Hematopoietic multipotent progenitor cell (in vitro differentiated cells): ENCODE measurements at places on chromosomes 2 and 18. TPM values are rescaled to one million over a fixed set of nuclear protein-coding genes. Genes with fewer than 3 reads are reported as not detected.
A peak's percentile ranks its signal among the peaks of the same experiment; 100 is the strongest.

The SIGLEC15 gene
- total RNA-seq = 6.2 TPM

The PAX8 gene
- 1.3 TPM for total RNA-seq

The CRYGC gene
- not detected for total RNA-seq

The CDCA7 gene
- 19.9 TPM for total RNA-seq

The GAREM1 gene
- total RNA-seq = under 0.01 TPM

The ST8SIA3 gene
- total RNA-seq = not detected

The ZNF396 gene
- 0.81 TPM for total RNA-seq

The GALR1 gene
- total RNA-seq = under 0.01 TPM

The NEU2 gene
- not detected for total RNA-seq

The PIGN gene
- 22.9 TPM for total RNA-seq

The MEP1B gene
- total RNA-seq = not detected

The ASXL3 gene
- total RNA-seq = under 0.01 TPM

The ANKRD44 gene
- 80.2 TPM for total RNA-seq

The RUFY4 gene
- 1.1 TPM for total RNA-seq

The IGFBP5 gene
- under 0.01 TPM for total RNA-seq

The MRO gene
- not detected for total RNA-seq

The NTSR2 gene
- total RNA-seq = not detected

The LINC00305 gene
- total RNA-seq = not detected

- DNase-seq = no peak
Measured at GRCh38 chr2:128644718-128645256, 326.1 kb upstream of the HS6ST1 start.

- DNase-seq = no peak
Measured at GRCh38 chr2:157261199-157261782, 3.8 kb downstream of the GALNT5 start.

DNA sequence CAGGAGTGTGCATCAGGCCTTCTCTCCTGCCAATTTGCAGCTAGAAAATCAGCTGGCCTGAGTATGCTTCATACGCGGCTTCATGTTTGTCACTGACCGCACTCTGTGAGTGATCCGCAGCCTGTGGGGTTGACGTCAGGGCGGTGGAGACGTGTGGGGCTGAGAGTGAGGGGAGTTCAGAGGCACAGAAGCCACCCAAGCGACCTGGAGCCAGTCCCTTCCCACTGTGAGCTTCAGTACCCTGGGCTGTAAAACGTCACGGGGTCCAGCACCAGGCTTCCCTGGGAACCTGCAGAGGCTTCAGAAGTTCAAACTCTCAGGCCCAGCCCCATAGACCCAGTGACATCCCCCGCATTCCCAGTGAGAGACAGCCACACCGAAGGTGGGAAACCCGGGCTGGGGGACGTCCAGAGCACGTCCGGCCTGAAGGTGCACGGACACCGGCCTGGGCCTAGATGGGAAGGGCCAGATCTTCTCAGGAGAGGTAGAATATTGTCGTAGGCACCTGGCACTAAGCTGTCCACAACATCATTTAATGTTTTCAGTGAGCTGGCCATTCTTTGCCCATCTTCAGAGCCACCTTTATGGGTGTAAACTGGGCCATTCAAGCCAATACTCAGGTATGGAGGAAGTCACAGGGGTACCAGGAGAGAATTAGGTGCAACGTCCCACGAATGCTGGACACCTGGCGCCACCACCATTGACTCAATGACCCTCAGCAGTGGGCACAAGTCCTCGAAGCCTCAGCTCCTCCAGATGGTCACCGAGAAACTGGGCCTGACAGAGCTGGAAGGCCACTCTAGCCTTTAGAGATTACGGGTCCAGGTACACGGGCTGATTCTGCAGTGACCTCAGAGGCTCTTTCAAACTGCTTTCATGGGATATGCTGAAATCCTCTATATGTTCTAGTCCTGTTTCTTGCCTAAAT lies 235.6 kb upstream of the MYT1L start:
- DNase-seq = no peak

DNA sequence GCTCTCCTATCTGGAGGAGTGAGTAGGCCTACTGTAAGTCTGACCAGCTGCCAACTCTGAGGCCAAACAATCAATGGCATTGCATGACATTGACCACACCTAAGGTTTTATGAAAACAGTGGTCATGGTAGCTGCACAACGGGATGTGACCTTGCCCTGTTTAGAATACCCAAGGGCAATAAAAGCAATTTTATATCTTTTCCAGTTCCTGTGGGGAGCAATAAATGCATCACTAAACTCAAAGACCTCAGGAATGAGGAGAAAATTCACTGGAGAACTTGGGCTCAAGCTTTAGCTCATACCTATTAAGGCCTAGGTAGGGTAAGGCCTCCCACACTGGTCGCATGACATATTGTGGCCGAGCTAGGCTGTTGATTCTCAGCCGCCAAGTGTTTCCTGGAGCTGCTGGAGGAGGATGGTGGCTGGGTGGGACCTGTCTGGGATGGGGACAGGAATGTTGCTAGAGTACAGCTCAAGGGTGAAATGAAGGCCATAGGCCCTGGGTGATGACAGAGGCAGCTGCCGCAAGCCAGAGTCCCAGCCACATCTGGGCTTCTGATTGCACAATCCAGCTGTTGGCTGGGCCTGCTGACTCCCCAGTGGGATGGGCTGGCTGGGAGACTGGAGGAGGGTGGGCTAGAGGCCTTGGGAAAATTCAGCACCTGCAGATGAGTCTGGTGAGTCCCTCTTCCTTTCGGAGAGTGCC lies 313.7 kb downstream of the CYP26B1 start:
- DNase-seq = no peak

DNA sequence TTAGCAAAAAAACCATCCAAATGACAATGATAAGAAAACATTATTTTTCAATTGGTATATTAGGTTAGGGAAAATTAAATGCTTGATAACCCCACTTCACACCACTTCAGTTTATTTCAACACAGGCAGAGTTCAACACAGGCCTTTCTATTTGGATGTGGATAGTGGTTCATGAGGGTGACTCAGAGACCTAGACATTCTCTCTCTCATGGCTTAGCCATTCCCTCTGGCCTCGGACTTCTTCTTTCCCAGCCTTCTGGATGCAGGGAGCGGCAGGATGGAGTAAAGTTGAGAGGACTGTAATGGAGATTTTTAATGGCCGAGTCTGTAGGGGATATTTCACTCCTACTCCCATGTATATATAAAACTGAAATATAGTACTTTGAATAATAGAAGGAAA lies 109.7 kb downstream of the CTNNA2 start:
- DNase-seq = no peak

- no peak for DNase-seq
Measured at GRCh38 chr18:70461323-70462077, 172.7 kb downstream of the SOCS6 start.

GRCh38 chr2:85838641-85839040 lies 50.1 kb downstream of the ST3GAL5 start:
- no peak for DNase-seq

DNA sequence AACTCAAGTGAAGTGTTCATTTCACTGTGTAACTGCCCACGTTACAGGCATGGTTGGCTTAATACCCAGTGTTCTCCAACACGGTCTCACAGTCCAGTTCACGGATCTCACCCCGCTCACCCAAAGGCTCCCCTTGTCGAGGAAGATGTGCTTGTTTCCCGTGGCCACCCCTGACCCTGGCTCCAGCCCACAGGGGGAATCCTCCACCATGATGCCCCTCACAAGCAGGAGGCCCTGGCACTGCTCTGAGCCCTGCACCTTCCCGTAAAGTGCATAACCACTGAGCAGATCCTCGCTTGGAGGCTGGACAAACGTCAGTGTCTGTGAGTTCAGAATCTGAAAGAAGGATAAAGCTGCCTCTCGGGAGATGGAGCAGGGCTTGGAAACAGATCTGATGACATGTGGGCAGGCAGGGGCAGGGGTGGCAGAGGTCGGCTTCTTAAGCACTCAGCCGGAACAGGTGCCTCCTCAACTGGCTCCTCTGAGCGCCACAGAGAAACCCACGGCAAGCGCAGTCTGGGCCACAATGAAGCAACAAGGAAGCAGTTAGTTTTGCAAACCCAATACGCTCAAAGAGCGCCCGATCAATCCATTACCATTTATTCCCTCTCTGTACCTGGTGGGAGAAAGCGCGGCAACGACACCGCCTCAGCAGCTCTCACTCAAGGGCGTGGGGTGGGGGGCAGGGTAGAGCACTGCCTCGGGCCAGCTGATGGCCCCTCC lies 17.6 kb downstream of the HDAC4 start:
- DNase-seq = no peak

- no peak for DNase-seq
Measured at GRCh38 chr2:190420801-190421200, 12.6 kb downstream of the MFSD6 start.

- DNase-seq = no peak
Measured at GRCh38 chr18:63186520-63187222, 132.9 kb downstream of the BCL2 start.

- no peak for DNase-seq
Measured at GRCh38 chr2:66173645-66174044, 261.3 kb upstream of the MEIS1 start.

- DNase-seq = no peak
Measured at GRCh38 chr2:29182920-29183319, 67.7 kb downstream of the CLIP4 start.

- no peak for DNase-seq
Measured at GRCh38 chr2:10432311-10433181, 15.6 kb downstream of the ODC1 start.

- DNase-seq = peak; percentile 58
Measured at GRCh38 chr2:1546023-1546591, 132.8 kb downstream of the TPO start.

- peak; percentile 40 for DNase-seq
Measured at GRCh38 chr2:120210270-120210693, 12.9 kb downstream of the TMEM185B start.

DNA sequence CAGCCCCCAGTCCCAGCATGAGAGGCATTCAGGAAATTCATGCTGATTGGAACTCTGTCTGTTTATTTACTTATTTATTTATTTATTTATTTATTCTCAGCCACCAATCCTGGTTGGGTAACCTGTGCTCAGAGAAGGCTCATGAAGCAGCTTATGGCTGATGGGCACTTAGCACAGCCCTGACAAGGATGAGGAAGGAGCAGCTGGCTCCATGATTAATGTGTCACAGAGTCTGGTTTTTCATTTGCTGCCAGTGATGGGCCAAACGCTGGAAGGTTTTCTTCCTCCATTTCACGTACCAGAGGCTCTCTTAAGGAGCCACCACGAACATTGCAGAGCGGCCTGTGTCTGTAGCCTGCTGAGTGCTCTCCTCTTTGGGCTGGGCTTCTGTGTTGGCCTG lies 28.3 kb upstream of the KCNS3 start:
- DNase-seq = no peak

GRCh38 chr18:33820517-33821371 lies 242.7 kb downstream of the ASXL3 start:
- DNase-seq = no peak

- no peak for DNase-seq
Measured at GRCh38 chr2:620471-621302, 56.5 kb downstream of the TMEM18 start.

GRCh38 chr2:45282646-45283045 lies 273.4 kb upstream of the SIX2 start:
- no peak for DNase-seq

- DNase-seq = no peak
Measured at GRCh38 chr18:32595832-32596231, 125.2 kb upstream of the GAREM1 start.

GRCh38 chr2:222689322-222689721 lies 17.9 kb downstream of the MOGAT1 start:
- no peak for DNase-seq

- DNase-seq = no peak
Measured at GRCh38 chr2:163374282-163374681, 361.5 kb downstream of the FIGN start.

DNA sequence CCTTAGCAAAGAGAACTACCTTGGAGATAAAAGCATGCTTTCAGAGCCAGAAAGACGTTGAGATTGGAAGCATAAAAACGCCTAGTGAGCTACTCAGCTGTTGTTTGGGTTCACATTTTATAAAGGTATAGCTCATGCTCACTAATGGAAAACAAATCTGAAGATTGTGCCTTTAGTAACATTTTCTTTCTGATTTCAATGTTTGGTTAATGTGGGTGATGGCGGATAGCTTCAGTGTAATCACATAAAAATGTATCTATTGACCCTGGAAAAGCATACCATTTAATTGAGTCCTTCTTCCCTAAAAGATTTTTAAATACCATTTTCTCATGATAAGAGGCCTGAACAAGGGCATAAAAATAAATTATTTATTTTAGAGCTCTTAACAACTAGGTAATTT lies 73.4 kb downstream of the DTNA start:
- DNase-seq = no peak

DNA sequence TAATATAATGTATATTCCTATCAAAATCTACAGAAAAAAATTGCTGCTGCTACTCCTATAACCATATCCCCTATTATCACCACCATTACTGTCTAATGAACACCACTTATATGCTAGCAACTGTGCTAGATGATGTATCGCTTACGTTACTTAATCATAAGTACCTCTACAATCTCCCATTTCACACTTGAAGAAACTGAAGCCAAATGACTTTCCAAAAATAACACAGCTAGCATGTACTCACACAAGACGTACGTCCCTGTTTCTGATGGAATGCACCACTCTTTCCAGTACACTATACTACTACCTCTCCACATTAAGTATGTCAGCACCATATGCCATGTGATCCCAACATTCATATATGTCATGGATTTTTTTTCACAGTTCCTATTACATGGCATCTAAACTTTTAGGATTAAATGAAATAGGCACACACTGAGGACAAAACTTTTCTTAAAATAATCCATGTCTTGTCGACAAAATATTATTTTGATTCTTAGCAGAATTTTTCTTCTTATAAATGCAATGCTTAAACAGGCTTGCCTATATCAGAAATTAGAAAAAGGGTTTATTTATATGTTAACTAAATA lies 112.8 kb downstream of the NBAS start:
- DNase-seq = no peak

GRCh38 chr2:111202266-111203040 lies 81.7 kb downstream of the BCL2L11 start:
- no peak for DNase-seq

GRCh38 chr18:3761266-3761665 lies 311.3 kb downstream of the TGIF1 start:
- no peak for DNase-seq

DNA sequence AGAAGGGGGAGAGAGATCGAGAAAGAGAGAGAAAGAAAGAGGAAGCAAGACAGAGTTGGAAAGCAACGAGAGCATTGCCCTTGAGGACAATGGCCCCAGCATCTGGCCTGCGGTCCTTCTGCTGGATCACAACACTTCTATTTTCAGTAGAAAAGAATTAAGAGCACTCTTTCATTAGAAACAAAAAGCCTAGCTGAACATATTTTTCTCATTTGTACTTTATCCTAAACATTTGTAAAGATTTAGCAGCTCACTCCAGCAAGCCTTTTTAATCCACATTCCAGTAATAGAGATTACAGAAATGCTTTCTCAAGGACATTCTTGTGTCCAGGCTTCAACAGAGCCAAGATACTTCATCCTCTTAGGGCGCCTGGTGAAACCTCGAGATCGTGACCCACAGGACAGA lies 31.6 kb upstream of the AFF3 start:
- no peak for DNase-seq

DNA sequence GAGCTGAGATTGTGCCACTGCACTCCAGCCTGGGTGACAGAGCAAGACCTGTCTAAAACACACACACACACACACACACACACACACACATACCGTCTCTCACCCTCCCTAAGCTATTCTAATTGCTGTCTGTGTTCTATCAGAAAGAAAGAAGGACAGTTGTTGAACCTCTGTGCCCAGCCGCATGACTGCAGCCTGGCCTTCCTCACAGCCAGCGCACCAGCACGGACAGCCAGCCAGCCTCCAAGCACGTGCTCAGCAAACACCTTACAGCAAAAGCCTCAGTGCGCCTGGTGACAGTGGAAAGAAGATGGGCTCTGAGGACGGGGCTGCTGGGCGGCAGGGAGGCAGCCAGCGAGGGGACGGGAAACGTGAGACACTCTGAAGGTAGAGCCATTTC lies 58.0 kb downstream of the ZNF516 start:
- no peak for DNase-seq

- DNase-seq = no peak
Measured at GRCh38 chr18:28960146-28960545, 783.2 kb upstream of the CDH2 start.
